ENCODE measurements at places on chromosomes 3 and 15. TPM values are rescaled to one million over a fixed set of nuclear protein-coding genes. Genes with fewer than 3 reads are reported as not detected.

AGTR1 gene
- 8.9 TPM for total RNA-seq

PARP14 gene
- 47.6 TPM for total RNA-seq

INSYN1 gene
- 13.8 TPM for total RNA-seq

ZNF80 gene
- total RNA-seq, result not detected

RAB11A gene
- 182 TPM for total RNA-seq

AADACL2 gene
- total RNA-seq, result 1.2 TPM

PLXNA1 gene
- 38.5 TPM for total RNA-seq

PPP1R14D gene
- total RNA-seq, result not detected

USP4 gene
- 54.6 TPM for total RNA-seq

HRG gene
- not detected for total RNA-seq
